ENCODE measurements at places on chromosomes 1 and 21.

DNA sequence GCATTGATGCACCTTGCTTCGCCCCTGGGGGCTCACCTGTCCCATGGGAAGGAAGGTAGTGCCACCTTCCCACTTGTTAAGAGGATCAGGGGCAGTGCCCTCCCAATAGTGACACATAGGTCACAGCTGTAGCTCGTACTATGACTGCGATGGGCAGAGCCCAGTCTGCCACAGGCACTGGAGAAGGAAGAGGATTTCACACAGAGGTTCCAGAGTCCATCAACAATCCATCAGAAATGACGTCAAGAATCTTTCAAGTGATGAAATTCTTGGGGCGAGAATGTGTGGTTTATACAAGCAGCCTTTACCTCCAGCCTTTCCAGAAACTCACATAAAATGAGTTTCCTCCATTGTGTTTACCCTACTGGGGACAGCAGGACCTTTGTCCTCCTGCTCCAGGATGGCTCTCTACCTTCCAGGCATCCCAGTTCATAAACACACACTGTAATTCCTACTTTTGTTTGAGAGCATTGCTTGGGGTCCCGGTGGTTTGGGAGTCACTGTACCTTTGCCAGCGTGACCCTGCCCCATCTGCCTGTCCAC is 260.6 kb upstream of the VAMP3 start:
- no peak for DNase-seq

DNA sequence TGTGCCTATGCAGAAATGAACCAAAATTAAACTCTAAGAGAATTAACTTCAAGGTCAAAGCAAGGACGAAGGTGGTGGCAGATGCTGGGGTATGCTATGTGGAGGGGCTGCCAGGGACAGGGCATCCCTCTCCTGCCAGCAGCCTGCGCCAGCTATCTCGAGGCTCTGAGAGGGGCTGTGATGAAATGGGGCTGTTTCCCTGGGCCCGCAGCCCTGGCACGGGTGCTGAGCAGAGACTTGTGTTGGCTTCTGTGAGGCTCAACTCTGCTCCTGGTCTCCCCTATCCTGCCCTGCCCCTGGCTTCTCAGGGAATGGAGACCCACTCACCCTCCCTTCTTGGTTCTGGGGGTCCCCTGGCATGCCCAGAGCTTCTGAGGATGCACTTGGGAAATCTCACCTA is 41.9 kb upstream of the TIAM1 start:
- DNase-seq = no peak

DNA sequence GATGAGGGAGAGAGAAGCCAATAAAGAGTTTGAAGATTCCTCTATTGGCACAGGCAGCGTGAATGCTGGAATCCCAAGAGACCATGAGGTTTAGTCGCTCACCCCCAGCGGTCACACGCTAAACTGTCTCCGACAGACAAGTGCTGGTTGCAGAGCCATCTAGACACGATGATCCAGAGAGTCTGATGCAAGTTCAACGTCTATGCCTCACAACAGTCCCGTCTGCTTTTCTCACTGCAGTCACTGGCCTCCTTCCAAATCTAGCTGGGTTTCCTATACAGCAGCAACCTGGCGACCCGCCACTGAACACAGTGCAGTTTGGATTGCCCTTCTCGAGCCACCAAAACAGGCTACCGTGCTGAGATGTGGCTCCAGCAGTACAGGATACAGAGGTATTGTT is 98.6 kb upstream of the KRTAP19-8 start:
- DNase-seq = no peak

DNA sequence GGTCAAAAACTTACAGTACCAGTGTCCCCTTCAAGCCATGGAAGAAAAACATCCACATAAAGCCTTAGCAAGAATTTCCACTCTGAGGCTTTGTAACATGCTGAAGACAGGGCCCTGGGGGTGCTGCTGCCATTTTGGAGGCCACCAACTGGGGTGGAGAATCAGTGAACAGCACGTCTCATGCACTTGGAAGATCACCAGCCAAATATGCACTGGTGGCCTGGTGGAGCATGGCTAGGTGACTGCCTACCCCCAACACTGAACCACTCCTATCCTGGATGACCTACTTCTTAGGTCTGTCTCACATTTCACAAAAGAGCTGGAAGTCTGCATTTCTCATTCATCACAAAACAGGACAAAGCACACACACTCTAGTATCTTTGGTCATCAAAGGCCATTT is 126.4 kb downstream of the COL24A1 start:
- DNase-seq = no peak

DNA sequence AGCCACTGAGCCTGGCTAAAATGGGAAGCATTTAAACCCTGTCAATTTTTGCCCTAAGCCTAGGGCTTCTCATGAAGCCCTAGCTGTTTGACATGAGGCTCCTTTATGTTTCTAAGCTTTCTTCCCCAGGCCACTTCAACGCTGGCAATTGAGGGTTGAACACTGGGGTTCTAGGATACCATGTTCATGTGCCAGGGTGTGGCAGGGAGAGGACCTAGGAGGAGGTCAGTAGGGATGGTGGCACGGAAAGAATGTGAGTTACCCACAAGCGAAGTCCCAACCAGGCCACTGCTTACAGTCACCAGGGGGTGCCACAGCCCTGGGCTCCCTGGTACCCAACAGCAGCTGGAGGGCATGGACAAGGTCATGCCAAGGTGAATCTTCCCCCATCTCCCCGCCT is 90.8 kb upstream of the AJAP1 start:
- DNase-seq = no peak

DNA sequence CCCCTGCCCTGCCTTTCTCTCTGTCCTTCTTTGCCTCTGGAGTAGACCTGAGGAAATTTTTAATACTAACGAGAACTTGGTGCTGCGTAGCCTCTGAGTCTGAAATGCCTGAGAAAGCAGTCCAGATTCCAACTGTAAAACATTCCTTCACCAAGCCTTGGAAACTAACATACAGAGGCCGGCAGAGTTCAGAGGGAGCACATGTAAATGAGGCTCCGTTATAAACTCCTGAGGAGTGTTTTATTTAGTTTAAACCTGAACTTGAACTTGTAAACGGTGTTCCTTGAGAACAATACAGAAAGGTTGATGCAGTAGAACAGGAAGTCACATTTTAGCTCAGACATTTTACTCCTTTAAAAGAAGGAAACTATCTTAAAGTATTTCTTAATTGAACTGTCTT is 280.7 kb downstream of the TM2D1 start:
- DNase-seq = no peak

DNA sequence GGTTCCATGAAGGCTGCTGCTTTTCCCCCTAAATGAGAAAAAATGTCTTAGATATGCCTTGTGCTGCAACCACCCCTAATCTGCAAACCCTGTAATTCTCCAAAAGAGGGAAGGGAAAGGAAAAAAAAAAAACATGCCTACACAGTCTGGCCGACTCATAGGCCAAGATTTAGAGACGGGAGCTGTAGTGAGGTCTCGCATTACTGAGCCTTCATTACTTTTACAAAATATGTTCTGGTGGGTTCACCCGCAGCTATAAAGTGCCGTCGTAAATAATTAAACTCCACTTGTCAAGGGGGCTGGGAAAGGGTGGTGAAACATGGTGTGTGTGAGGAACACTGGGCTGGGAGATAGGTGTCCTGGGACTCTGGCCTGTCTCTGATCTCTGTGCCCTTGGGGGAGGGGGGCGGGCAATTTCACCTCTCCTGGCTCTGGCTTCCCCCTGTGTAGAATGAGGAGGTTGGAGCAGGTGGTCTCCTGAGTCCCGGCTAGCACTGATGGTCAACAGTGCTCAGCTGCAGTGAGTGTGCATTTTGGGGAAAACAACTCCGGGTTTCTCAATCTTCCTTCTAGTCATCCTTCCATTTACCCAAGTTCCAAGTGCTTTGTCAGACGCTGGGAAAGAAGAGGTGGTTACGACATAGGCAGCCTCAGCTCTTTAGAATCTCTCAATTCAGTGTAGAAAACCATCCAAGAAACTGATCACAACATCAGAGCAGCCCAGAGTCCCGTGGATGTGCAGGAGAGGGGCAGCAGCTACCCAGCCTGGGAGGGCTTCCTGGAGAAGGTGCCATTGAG is 82.3 kb downstream of the ACTL8 start:
- DNase-seq = no peak

- no peak for DNase-seq
These were observed 39.4 kb downstream of the RCSD1 start for GRCh38 chr1:167669209-167670124.

- peak; percentile 84 for DNase-seq
These were observed at the start of gene TNFRSF9 for GRCh38 chr1:7940745-7941436. TNFRSF9 (minus strand) TSS chr1:7940839; CDS start chr1:7939994, 845 bp downstream.

DNA sequence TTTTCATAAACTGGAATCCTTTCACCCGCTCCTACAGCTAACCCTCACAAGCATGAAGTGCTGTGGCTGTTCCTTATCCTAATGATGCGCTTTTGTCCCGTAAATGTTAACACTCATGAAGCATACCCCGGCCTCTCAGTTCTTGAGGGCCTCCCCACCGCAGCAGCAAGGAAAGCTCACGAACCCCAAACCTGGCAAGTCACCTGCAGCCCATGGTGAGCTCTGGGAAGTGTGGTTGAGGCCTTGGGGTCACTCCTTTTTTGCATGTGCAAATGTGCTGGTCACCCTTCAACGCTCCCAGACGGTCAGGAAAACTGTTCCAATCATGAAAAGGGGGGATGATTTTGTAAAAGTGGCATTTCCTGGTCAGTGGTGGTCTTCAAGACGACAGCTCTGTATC is 124.6 kb downstream of the PRDM2 start:
- no peak for DNase-seq

- no peak for DNase-seq
These were observed 44.5 kb upstream of the CCDC190 start for GRCh38 chr1:162905174-162906158.

DNA sequence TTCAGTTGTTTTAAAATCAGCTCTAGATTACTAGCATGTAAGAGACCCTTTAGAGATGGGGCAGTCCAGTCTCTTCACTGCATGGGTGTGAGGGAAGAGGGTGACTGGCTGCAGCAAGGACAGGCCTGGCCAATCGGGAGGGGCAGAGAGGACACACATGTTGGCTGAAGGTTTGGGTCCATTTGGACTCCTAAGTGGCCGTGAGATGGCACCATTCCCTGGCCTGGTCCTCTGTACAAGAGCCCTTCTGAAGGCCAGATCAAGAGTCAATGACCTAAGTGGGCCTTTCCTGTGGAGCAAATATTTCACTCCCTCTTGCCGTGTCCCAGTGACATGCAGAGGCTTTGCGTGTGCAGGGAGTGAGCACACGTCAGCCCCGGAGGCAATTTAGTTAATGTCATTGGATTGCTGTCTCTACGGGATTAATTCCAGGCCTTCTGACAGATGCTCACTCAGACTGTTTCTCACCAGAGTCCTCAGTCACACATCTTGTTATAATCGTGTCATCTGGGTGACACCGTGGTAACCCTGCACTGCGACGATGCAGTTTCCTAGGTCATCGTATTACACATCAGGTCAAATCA is 613.0 kb downstream of the NPHP4 start:
- DNase-seq = no peak

All from stimulated activated CD4-positive, alpha-beta T cell treated with anti-CD3 and anti-CD28 coated beads, Interleukin-12 subunit alpha, Interleukin-12 subunit beta, amount 100 ng/mL, for 24 hours (primary cell).